Stimulated activated CD4-positive, alpha-beta T cell treated with anti-CD3 and anti-CD28 coated beads, TNF-alpha, amount 100 ng/mL, for 48 hours (primary cell): ENCODE measurements at places on chromosomes 13 and 19.
A peak's percentile ranks its signal among the peaks of the same experiment; 100 is the strongest.

GRCh38 chr19:596263-596655, 6.6 kb downstream of the HCN2 start:
- no peak for DNase-seq

DNA sequence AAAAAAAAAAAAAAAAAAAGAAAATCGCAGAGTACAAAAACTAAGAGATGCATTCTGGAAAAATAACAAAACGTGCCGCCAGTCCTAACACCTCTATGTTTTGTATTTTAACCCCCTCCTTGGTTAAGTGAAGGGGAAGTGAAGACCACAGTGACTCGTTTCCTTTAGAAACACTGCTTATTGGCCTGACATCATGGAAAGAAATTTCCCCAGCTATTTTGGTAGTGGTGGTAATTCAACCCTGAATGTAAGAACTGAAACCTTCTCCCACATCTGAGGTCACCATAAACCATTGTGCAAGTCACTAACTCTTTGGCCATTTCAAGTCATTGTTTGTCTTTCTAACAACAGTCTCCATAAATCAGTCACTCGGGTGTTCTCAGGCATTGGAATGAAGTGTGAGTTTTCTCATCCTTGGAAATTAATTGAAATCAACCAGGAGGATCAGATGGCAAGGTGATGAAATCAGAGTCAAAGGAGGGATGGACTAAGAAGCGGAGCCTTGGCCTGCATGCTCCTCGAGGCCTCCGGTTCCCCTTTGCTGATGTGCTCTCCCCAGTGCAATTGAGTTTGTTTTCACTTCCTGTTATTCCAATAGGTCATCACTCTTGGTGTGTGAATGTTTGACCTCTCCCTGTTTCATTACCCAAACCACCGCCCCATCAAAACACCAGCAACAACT, 443.9 kb downstream of the FGF9 start:
- DNase-seq: peak; percentile 11

DNA sequence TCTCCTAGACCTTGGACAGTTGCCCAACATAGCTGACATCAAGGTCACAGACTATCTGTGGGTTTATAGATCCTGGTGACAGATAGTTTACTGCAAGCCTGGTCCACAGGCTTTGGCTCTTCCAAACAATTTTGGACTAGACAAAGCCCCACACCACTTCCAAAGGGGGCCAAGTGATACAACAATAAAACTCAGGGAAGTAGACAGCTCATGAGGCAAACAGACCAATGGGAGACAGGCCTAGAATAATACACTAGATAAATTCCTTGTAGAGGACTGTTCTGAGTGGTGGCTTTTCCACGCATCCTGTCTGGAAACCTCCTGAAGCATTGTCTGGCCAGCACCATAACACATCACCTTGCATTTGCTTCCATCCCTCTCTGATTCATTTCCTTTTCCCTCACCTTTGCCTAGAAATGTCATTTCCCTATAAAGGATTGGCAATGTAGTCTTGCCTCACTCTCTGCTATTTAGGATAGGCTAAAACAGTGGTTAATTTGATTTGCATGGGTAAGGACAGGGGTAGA, 284.2 kb downstream of the POU4F1 start:
- DNase-seq: no peak

DNA sequence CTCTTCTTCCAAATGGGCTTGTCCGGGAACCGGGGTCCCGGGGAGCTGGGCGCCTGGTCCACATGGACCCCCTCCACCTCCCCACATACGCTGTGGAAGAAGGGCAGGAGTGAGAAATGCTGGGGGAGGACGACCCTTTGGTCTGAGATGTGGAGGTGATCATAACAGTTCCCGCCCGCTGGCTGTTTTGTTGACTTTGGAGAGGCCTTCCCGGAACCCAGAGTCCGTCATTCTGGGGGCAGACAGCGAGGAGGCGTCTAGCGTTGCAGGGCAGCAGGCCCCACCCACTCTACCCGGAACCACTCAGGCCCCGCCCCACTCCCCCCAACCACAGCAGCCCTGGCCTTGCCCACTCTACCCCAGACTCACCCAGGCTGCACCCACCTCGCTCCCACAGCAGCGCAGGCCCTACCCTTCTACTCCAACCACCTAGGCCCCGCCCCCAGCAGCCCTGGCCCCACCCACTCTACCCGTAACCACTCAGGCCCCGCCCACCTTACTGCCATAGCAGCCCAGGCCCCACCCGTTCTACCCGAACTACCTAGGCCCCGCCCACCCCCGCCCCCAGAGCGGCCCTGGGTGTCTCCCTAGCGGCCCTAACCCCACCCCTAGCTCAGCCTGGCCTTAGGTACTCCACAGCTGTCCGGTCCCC, 7.1 kb downstream of the GPR108 start:
- DNase-seq: peak; percentile 41

GRCh38 chr19:30073152-30074000, 131.3 kb downstream of the URI1 start:
- no peak for DNase-seq
